ENCODE measurements at places on chromosomes 2 and 18.

DNA sequence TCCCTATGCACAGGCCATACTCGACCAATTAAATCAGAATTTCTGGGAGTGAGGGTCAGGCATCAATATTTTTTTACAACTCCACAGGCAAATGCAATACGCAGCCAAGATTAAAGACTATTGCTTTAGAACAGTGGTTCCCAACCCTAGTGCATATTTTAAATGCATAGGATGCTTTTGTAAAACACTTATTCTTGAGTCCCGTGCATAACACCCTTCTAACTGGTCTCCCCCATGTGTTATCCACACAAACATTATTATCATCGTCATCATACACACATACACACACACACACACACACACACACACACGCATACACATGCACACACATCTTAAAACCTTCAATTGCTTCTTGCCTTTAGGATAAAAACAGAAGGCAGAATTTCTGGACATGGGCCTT, 145.0 kb upstream of the PELI1 start:
- no peak for DNase-seq

DNA sequence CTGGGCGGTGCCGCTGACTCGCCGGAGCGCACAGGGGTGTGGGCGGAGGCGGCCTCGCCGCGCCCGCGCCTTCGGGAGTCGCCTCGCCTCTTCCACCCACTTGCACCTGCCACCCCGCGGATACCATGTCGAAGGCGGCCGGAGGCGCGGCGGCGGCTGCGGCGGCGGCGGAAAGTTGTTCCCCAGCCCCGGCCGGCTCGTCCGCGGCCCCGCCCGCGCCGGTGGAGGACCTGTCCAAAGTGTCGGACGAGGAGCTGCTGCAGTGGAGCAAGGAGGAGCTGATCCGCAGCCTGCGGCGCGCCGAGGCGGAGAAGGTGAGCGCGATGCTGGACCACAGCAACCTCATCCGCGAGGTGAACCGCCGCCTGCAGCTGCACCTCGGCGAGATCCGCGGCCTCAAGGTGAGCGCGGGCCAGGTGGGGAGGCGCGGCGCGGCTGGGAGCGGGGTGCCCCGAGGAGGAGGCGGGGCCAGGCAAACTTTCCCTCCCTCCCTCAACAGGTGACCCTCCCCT, 766 bp downstream of the CCDC85A start:
- no peak for DNase-seq

GRCh38 chr18:8167026-8167425, 442.2 kb upstream of the RAB12 start:
- DNase-seq = no peak

GRCh38 chr2:22382479-22383169, 1002.4 kb upstream of the KLHL29 start:
- no peak for DNase-seq

GRCh38 chr2:197249381-197250083, 61.0 kb downstream of the ANKRD44 start:
- DNase-seq = no peak

GRCh38 chr2:67251741-67252140, 145.4 kb upstream of the ETAA1 start:
- DNase-seq = no peak
